CD4-positive, alpha-beta T cell treated with Interleukin-21 for 1 hour (primary cell): ENCODE measurements at places on chromosomes 6 and 20.
A peak's percentile ranks its signal among the peaks of the same experiment; 100 is the strongest.

DNA sequence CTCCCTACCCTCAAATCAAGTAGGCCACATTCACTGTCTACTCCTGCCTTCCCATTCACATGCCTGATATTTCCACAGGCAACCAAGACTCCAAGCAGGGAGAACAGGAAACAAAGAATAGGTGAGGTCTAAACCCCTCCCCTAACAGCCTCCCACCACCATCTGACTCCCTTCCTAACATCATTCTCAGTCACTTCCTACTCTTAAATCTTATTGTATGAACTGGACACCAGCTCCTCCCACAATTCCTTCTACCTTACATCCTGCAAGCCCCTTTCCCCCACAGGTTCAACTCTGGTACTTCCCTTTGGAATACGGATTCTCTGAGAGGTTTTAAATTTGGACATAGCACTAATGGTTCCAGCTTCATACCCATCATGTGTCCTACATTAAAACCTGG, 944 bp upstream of the C6orf136 start:
- no peak for DNase-seq

GRCh38 chr6:133584823-133585222, 304.1 kb upstream of the TCF21 start:
- no peak for DNase-seq

GRCh38 chr6:43767553-43768505, 2.2 kb upstream of the VEGFA start:
- no peak for DNase-seq

DNA sequence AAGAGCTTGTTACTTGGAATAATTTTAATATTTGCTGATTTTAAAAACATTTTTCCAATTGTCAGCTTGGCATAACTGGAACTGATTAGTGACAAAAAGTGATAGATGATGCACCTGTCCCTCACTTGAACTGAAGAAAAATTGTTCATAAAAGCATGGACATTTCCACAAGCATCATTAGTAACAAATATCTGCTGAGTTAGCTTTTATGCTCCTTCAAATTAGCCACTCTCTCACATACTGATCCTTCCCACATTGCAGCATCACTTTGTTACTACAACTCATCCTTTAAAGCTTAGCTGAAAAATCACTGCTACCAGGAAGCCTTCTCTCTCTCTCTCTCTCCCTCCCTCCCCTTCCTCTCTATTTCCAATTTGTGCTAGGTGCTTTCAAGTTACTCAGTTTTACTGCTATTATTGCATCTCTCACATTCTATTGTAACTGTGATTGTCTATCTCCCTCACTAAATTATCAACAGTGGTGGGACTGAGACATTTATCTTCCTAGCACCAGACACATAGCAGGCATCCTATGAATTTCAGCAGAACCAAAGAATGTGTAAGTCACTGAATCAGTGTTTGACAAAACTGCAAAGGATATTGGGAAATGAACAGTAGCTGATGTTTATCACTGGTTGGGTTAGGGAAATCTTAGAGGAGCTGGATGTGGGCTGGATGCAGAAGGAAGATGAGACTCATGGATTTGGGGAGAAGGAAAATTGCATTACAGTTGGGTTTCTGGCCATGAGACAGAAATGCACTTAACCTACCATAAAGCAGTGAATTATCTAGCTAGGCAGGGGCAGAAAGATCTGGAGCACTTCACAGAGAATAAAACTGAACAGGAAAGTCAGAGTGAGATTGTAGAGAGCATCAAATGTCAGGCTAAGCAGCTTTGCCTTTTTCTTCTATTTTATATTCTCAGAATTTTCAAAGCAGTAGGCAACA, 128.4 kb upstream of the PLN start:
- no peak for DNase-seq

DNA sequence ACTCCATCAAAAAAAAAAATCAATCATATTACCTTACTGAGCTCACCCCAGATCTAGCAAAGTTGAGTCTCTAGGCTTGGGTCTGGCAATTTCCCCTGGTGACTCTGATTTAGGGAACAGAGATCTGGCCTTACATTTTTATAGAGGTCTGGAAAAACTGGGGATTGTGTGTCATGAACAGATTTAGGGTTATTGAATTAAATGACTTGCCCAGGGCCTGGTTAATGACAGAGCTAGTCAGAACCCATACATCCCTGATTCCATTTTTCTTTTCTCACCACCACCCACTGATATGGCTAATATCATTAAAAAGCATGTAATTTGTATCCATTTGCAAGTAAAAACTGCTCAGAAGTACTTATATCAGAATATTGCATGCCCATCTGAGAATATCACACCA, 163.4 kb upstream of the OGFRL1 start:
- DNase-seq: no peak

GRCh38 chr6:138331444-138331843, 46.3 kb upstream of the SMIM28 start:
- DNase-seq: no peak

GRCh38 chr6:91288741-91289140, 701.9 kb upstream of the MAP3K7 start:
- no peak for DNase-seq

DNA sequence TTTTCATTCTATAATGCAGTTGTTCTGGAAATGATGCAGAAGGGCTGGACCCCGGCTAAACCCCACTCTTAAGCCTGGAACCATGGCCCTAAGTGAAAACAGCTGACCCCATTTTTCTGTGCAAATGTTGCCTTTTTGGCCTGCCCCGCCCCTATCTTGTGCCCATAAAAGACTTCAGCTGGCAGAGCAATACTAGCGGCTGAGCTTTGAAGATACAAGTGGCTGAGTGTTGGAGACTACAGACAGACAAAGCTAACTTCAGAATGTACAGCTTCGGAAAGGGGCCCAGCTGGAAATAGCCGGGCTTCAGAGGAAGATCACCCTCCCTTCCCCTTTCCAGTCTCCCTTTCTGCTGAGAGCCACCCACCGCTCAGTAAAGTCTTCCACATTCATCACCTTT, 258.6 kb upstream of the SPTLC3 start:
- no peak for DNase-seq

GRCh38 chr6:149891259-149891658, 6.7 kb downstream of the RAET1E start:
- DNase-seq: no peak

DNA sequence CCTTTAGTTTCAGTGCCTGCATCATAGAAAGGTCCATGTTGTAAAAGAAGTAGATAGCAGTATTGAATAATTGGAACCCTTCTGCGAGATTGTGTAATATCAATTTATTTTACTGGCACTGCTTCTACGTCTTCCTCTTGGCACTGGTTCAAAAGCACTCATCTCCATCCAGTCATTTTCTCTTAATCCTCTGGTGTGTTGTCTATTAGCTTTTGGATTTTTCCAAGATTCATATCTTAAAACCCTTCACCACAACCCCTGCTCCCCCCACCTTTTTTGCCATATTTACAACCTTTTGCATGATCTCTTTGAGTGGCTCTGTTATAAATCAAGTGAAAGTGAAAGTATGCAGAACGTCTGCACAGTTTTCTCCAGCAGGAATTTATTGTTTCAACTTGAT, 76.6 kb upstream of the HSF2 start:
- DNase-seq: peak; percentile 3

GRCh38 chr6:37516076-37516919, 16.6 kb upstream of the CCDC167 start:
- peak; percentile 95 for DNase-seq

DNA sequence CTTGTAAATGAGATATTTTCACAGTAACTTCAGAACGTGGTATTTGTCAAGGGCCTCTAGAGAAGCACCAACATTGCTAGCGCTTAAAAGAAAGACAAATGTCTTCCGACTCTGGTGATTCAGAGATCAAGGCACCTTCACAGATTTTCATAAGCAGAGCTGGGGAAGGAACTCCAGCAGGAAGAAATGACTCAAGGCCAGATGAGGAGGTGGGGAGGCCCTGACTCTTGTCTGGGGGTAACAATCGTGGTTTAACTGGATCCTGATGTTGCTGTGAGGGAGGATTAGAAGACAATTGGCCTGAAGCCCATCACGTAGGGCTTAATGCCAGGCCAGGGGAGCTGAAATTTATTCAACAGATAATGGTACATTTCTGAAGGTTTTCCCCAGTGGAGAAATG, 122.9 kb upstream of the QKI start:
- DNase-seq: no peak

GRCh38 chr6:22083119-22083518, 213.7 kb downstream of the PRL start:
- no peak for DNase-seq

- DNase-seq: no peak
These were observed 85.6 kb downstream of the ANKRD60 start for GRCh38 chr20:58142843-58143185.

DNA sequence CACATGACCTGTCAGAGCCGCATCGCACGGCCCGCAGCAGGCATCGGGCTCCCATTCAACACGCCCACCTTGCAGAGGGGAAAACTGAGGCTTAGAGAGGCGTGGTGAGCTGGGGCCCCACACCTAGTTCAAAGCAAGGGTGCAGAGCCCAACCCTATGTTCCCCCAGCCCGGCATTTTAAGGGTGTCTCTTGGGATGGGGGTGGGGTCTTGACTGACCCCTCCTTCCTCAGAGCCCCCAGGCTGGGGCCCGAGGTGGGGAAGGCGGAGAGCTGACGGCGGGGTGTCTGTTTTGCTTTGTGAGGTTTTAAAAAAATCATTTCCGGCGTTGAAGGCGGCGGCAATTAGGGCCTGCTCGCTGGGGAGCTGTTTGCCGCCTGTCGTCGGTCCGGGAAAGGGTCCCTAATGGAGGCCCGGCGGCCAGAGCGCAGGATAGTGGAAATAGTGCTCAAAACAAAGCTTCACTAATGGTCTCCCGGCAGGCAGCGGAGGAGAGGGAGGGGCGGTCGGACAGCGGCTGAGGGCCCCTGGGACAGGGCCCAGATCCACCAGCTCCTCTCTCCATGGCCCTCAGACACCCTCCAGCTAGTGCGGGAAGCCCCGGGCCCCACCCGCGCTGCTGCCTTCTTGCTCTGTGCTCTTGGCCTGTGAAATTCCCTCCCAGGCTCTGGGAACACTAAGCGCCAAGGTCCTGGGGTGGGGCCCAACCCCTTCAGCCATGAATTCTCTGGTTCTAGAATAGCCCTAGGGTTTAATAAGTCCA, 11.9 kb downstream of the VSTM2L start:
- DNase-seq: peak; percentile 13

GRCh38 chr6:169851641-169852503, 100.5 kb downstream of the ERMARD start:
- no peak for DNase-seq

DNA sequence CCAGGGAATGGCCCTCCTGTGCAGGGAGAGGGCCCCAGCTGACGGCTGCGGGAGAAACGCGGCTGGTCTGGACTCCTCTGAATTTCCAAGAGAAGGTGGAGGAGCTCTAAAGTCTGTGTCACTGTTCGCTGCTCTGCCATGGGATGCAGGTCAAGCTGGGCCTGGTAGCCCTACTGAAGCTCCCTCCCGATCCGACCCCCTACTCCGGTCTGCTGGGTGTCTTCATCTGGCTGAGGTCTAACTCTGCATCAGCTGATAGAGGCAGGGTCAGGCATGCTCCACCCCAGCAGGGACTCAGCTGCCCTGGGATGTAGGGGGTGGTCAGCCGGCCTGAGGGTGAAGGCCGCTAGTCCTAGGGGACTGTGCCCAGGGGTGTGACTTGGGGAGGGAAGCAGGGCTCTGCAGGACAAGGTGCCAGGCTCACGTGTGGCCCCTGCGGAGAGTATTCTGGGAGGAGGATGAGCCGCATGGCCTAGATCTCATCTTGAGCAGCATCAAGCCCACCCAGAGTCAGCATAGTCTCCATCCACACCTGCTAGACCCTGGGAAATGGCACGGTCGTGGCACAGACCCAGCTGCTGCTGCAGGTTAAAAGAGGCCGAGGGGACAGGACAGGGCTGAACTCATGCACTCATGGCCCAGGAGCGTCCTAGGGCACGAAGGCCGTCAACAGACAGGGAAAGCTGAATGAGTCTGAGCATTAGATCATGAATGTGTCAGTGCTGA, 1.4 kb downstream of the CST3 start:
- no peak for DNase-seq

DNA sequence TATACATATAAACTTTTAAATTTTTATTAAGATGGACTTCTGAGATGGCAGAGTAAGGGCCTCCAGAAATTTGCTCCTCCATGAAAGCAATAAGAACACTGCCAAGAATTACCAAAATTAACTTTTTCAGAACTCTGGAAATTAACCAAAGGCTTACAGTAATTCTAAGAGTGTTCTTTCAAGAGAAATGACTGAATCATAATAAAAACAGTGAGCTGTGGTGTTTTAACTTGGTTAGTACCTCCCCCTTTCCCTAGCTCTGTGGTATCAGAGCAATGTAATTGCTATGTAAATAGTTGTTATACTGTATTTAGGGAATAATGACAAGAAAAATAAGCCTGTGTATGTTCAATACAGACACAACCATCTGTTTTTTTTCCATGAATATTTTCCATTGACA, 19.0 kb downstream of the HECA start:
- DNase-seq: no peak

DNA sequence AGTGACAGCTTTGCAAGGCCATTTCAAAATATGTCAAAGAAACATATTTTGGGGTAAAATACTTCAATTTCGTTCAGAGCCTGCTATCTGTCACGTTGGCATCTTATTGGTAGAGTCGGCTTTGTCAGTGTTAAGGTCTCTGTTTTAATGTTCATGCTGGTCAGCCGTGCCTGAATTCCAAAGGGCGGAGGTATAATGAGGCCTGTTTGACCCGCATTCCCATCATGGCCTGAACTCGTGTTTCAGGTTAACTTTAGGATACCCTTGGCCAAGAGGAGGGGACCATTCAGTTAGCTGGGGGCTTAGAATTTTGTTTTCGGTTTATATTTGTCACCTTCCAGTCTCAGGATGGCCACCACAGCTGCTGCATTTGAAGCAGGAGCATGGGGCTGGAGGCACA, 236.4 kb downstream of the NFATC2 start:
- DNase-seq: no peak

DNA sequence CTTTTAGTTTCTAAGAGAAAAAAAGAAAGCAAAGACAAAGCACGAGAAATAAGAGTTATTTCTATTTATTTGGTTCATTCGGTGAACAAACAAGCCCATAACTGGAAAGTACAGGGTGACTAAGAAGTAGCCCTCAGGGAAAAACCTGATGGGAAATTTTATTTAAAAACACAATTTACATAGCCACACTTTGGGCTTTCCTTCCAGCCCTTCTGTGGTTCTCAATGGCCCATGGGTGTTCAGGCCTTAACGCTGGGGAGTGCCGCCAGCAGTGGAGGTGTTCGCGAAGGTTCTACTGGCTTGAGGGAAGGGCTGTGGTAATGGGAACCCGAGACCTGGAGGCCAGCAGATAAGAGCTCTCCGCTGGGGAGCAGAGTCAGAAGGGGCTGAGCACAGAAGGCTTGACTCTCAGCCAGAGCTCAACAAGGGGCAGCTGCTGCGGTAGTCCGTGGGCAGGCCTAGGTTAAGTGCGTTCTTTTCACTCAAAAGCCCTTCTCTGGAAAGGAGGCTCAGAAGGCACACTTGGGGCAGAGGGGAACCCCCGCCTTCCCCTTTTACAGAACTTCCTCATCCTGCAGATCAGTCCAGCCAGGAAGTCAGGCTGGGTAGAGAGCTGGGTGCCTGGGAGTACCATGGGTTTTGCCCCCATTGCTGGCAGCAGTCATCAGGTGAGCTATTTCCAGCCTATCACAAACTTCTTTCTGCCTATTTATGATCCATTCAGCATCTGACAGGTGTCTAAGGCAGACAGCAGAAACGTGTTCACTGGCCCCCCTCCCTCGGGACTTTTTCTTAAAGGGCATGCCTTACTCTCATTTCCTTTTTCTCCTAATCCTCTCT, 8.8 kb upstream of the CD83 start:
- DNase-seq: peak; percentile 49
